ENCODE measurements at places on chromosomes 7 and 10.

- DNase-seq: no peak
Observed at GRCh38 chr7:157418204-157419034, 81.6 kb downstream of the DNAJB6 start.

GRCh38 chr10:60513281-60513680 lies 123.6 kb upstream of the ANK3 start:
- DNase-seq: no peak

DNA sequence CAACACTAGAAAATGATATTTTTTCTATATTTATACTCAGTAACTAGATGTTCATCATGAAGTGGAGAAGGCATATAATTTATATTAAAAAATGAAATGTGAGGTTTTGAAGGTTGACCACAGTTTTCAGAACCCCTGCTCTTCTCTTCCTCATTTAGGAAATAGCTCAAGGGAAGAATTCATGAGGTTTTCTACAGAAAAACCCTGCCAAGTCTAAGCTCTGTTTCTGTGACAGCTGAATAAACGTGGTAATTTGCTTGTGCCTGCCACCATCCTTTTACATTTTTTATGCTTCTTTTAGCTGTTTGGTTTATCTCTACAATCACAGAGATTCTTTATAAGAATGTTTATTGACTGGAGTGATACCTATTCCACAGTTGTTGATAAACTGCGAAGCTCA lies 630.3 kb upstream of the POT1 start:
- no peak for DNase-seq

DNA sequence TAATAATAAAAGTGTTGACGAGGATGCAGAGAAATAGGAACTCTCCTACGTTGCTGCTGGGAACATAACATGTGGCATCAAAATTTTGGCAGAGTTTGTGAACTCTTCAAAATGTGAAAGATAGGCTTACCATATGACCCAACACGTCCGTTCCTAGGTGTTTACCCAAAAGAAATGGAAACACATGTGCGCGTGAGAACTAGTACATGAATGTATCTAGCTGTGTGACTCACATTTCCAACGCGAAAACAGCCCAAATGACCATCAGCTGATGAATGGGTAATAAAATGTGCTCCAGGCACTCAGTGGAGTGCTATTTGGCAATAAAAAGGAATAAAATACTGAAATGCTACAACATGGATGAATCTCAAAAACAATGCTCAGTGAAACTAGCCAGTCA lies 10.4 kb upstream of the ELFN1 start:
- DNase-seq: no peak

GRCh38 chr7:136956671-136957070 lies 88.2 kb downstream of the CHRM2 start:
- no peak for DNase-seq

DNA sequence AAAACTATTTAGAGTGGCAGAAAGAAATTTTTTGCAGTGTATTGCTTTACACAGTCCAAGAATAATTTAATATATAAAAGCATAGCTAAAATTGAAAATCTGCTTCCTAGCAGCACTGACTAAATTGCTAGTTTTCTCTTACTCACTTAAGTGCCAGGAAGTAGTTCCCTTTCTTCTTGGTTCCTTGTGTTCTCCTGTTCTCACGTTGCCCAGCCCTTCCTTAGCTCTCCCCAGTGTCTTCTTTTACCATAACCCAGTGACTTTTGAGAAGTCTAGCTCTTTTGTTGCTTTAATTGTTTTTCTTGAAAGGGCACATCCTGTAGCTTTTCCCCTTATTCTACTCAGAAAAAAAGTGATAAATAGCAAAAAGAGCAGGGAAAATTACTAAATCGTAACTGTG lies 215.5 kb downstream of the THSD7A start:
- DNase-seq: no peak

- no peak for DNase-seq
Observed at GRCh38 chr7:92851732-92852131, 15.4 kb upstream of the CDK6 start.

DNA sequence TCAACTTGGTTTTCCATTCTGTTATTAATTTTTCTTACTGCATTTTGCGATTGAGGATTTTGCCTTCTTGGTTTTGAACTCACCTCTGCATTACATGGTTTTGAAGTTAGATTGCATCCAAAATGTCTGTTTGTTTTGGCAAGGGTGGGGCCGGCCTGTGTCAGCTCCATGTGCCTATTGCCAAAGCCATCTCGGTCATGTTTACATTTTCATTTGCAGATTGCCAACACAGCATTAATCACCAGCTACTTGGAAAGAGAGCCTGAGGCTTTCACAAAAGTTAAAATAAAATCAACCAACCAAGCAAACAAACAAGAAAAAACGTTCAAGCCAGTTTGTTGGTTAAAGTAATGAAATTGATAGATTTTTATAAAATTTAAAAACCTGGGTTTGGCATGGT lies 695.8 kb downstream of the TYW1 start:
- no peak for DNase-seq

Measured in BE2C (cell line).